ENCODE measurements at places on chromosomes 12 and 14.

GRCh38 chr14:95886366-95887056 lies 9.9 kb downstream of the TUNAR start:
- DNase-seq: no peak

DNA sequence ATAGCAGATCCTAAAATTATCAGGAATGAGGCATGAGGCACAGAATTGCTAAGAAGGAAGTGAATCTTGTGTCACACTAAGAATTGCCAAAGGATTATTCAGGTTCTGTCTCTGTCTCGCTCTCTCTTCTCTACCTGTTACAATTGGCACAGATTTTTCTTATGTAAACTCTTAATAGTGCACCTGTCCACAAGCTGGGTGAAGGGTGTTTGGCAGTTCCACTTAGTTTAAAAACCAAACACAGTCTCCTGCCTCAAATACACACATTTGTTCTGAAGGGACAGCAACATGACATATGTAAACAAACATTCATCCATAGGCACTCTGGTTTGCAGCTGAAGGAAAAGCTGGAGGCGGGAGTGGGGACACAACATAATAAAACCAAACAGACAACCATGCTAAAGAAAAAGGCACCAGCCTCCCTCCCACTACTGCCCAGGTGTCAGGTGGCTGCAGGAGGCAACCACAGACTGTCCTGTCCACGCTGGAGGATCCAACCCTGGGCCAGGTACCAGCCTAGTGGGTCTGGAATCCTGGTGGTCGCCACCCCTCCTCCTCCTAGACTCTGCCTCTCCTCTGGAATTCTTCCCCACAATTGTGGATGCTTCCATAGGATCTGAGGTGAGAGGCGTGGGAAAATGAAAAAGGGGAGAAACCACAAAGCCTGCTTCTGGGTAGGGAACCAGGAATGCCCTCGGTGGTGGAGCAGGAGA lies 81.2 kb downstream of the TMEM260 start:
- no peak for DNase-seq

DNA sequence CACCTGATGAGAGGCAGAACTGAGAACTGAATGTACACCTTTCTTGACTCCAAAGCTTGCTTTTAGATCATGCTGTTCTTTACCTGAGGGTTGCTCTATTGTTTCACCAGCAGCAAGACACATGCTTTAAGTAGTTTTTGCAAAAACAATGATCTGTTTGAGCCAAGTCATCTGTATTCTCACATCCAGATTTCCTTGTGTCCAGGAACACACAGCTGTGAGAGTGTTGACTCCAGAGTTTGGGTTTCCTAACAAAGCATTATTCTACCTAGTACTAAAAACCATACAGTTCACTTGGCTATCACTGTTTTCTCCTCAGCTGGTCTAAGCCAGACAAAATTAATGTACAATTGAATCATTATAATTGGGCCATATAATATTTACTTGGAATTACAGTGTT lies 120.4 kb downstream of the STAB2 start:
- DNase-seq: no peak

DNA sequence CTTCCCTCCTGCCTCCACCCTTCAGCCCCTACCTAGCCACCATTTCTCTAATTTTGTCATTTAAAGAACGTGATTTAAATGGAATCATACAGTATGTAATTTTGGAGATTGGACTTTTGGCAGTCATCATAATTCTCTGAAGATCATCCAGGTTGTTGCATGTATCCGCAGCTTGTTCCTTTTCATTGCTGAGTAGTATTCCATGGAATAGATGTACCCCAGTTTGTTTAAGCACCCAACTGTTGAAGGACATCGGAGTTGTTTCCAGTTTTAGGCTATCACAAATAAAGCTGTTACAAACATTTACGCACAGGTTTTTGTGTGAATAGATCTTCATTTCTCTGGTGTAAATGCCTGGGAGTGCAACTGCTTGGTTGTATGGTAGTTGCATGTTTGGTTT lies 61.1 kb upstream of the PWP1 start:
- no peak for DNase-seq

DNA sequence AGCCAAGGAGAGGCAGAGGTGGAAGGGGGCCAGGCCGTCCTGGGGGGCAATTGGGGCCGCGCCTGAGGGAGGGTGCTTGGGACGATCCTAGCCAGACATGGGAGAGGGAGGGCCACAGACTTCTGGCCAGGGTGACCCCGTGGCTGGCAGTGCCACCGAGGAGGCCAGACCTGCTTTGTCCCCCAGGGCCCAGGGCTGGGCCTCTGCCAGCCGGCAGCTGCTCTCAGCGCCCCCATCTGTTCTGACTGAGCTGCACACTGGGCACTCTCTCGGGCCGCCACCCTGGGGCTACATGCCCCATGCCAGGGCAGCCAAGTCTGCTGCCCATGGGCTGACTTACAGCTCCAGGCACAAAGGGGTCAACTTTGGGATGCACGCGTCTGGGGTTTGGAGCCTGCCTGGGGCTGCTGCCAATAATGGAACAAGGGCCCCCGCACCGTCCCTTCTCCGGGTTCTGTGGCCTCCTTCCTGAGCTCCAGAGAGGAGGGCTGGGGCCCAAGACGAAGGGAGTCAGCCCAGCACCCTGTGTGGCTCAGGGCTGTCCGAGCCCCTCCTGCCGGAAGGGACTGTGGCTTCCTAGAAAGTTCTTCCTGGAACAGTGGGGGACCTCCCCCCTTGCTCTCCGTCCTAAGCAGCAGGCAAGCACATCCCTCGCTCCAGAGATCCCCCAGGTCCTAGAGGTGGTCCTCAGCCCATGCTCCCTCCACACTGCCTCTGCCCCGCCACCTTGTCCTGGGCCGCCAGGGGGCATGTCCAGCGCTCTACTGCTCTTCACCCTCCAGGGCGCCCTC lies 1.1 kb downstream of the ADSS1 start:
- peak; percentile 60 for DNase-seq

DNA sequence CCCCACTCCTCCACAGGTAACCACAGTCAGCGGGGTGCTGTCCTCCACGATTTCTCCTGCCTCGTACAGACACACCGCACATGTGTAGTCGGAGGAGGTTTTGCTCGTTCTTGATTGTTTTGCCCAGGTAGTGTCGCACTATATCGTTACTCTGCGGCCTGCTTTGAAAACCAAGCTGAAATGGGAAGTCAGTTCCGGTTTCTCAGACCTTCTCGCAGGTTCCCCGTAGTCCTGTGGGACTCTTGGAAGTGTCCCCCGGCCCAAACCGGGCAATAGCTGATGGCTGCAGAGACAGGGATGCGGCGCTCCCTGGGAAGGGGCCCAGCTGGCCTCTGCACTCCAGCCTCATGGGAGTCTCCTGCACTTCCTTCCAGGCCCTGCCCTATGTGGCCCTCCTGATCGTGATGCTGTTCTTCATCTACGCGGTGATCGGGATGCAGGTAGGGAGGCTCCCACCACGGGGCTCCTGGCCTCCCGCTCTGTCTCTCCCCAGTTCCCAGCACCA lies 141.3 kb upstream of the FKBP4 start:
- no peak for DNase-seq

GRCh38 chr12:65055859-65056258 lies 65.2 kb downstream of the WIF1 start:
- no peak for DNase-seq

- peak; percentile 86 for DNase-seq
Measured at GRCh38 chr12:20368114-20368650, at the start of gene PDE3A. PDE3A (plus strand) TSS chr12:20368537; CDS start chr12:20369285, 748 bp downstream.

DNA sequence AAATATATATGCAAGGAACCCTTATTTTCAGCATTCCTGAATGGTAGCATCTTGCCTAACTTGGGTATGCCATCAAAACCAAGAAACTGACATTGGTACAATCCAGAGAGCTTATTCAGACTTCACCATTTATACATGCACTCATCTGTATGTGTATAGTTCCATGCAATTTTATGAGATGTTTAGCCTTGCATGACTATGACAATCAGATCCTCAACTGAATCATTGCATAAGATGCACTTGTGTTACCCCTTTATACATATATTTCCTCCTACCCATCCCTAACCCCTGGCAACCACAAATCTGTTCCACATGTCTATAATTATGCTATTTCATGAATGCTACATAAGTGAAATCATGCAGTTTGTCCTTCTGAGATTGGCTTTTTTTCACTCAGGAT lies 37.0 kb upstream of the PPFIBP1 start:
- no peak for DNase-seq

- DNase-seq: no peak
Measured at GRCh38 chr14:72715215-72715849, 178.6 kb downstream of the DPF3 start.

GRCh38 chr14:61567838-61568571 lies 127.3 kb upstream of the HIF1A start:
- no peak for DNase-seq

- no peak for DNase-seq
Measured at GRCh38 chr14:38186216-38186615, 21.5 kb upstream of the SSTR1 start.

DNA sequence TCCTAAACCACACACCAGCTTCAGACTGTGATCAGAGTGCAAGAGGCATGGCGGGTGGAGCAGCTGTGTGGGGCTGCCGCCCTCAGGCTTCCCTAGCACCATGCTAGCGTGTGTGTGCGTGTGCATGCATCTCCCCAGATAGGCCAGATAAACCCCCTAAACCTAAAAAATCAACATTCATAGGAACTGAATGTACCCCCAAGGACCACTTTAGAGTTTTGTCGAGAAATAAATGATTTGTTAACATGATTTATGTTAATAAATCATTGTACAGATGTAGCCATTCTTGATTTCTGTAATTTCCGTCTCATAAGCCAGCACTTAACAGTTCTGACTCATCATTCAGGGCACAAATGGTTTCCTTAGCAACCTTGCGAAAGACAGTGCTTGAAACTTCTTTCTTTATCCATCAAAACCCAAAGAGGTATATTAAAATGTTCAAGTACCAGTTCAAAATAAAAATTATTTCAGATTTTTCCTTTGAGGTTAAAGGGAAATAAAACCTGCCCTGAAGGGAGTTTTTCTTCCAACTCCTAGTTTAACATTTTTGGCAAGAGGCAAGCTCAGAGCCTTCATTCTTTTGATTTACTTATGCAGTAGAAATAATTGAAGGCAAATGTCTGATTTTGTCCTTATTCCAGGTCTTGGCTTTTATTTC lies 206.2 kb upstream of the RGS6 start:
- DNase-seq: no peak

- DNase-seq: no peak
Measured at GRCh38 chr14:26926585-26926984, 328.8 kb upstream of the NOVA1 start.

- DNase-seq: no peak
Measured at GRCh38 chr12:43011383-43011926, 421.9 kb upstream of the PRICKLE1 start.

DNA sequence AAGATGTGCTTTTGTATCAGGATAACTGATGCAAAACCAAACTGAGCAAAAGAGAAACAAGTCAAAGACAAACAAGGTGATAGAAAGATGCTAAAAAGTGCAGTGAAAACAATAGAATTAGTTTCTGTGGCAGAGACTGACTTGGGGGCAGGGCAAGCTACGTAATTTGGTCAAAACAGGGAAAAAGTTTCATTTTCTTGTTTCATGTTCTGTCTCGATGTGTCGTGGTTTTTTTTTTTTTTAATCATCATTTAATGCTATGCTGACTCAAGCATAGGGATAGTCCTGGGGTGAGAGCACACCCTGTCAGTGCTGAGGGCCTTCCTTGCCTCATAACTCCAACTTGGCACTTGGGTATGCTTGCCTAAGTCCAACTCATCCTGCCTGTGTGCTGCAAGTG lies 144.1 kb upstream of the PTPRQ start:
- DNase-seq: no peak

DNA sequence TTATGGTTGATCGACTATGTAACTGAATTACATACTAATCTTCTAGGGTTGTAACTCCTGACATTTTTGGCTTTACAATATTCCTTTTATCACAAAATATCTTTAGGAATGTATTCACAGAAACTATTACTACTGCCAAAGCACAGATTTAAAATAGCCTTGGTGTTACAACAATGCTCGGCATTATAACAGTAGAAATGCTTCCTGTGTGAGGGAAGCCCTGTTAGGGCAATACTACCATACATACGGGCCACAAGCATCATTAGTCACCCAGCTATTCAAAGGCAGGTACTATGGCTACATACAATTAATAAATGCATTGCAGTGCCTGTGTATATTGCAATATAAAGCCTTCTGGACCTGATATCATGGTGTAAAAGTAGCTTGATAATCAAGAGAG lies 517.8 kb downstream of the C12orf50 start:
- no peak for DNase-seq

DNA sequence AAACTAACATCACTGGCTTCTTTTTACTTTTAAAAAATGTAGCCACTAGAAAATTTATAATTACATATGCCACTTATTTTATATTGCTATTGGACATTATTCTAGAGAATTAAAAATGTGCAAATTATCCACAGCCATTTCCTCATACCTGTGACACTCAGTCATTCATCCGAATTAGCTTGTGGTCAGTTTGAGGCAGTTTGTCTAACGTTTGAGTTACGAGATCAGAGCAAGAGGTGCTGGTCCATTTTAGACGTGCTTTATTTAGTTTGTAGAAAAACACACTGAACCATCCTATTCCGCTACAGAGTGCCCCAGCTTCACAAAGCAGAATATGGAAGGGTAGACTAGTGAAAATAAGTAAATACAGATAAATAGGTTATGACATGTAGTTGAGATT lies 513.0 kb downstream of the NRXN3 start:
- DNase-seq: no peak

- DNase-seq: no peak
Measured at GRCh38 chr12:49334681-49335080, 2.3 kb downstream of the C1QL4 start.

- DNase-seq: no peak
Measured at GRCh38 chr12:114092981-114093380, 126.9 kb upstream of the RBM19 start.

- DNase-seq: no peak
Measured at GRCh38 chr12:76190299-76190698, 105.8 kb upstream of the NAP1L1 start.

- no peak for DNase-seq
Measured at GRCh38 chr12:89299931-89300330, 52.4 kb downstream of the DUSP6 start.

DNA sequence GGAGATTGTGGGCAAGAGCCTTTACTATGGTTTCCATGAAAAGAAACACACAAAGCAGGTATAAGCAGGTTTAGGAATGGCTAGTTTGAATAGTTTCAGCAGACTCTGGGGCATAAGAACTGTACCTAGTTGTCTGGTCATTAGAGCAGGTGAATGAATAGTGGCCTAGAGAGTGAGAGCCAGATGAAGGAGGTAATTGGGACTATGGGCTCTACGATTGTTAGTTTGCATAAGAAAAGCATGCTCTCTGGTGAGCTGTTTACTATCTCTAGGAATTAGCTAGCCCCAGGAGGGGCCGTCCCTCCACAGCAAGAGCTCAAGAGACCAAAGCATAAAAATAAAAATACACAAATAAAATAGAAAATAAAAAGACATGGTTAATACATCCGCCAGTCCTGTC lies 397.5 kb upstream of the GARIN6 start:
- no peak for DNase-seq

DNA sequence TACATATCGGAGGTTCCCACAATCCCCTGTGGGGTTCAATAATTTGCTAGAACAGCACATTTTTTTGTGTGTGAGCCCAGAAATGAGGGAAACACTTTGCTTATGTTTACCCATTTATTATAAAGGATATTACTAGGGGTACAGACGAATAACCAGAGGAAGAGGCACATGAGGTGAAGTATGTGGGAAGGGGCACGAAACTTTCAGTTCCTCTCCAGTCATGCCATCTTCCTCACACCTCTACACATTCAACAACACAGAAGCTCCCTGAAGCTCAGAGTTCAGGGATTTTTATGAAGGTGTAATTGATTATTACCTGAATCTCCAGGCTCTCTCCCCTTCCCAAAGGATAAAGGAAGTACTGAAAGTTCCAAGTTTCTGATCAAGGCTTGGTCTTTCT lies 30.2 kb upstream of the DYRK2 start:
- no peak for DNase-seq

- peak; percentile 8 for DNase-seq
Measured at GRCh38 chr12:41466802-41467201, 278.7 kb downstream of the PDZRN4 start.

Data from HuH-7 (cell line).